Activated CD8-positive, alpha-beta memory T cell treated with anti-CD3 and anti-CD28 coated beads for 1 hour (primary cell): ENCODE measurements at places on chromosomes 1 and 21.

GRCh38 chr1:218527737-218528136, 182.6 kb downstream of the TGFB2 start:
- no peak for DNase-seq

- DNase-seq = no peak
Measured at GRCh38 chr1:115337276-115337632, 795 bp downstream of the NGF start.

- no peak for DNase-seq
Measured at GRCh38 chr21:27816301-27816700, 849.4 kb upstream of the ADAMTS5 start.

- no peak for DNase-seq
Measured at GRCh38 chr1:37817481-37817880, 9.5 kb upstream of the YRDC start.

DNA sequence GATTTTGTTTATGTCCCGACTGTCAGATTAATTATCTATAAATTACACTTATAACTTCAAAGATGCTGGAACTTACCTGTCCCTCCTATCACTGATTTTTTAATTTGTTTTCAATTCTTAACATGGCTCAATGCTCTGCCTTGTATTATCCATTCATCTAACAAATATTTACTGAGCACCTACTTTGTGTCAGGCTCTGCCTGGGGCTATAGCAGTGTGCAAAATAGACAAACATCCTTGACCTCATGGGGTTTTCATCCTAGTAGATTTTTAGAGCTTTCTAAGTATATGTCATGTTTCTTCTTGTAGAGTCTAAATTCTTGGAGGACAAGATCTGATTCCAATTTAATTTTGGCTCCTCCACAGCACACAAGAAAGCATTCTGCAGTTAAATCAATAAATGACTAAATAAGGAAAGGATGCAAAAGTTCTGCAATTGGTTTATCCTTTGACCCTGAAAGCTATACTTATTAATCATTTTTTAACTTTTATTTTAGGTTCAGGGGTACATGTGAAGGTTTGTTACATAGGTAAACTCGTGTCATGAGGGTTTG, 10.8 kb upstream of the SMYD2 start:
- no peak for DNase-seq
